HCT116 (cell line): ENCODE measurements at places on chromosomes 1 and 21. TPM values are rescaled to one million over a fixed set of nuclear protein-coding genes. Genes with fewer than 3 reads are reported as not detected.

DNA sequence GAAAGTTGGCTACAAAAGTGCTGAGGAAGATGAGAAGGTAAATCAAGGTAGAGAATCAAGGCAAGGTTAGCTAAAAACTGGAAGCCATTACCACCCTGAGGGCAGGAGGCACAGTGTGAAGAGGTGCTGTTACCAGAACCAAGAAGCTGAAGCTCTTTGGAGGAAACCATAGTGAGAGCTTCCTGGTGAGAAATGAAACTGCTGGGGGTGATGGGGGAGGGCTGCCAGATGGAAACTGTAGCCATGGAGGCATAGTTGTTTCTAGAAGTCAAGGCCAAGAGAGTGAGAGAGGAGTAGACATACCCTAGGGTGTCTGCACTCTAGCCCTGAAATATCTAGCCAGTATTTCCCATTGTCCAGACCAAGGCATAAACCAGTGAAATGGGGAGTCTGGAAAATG, 28.7 kb downstream of the IFI44 start:
- no peaks in the 10 kb centered on the region for H3K36me3 ChIP-seq
- H3K27ac ChIP-seq: no peak overlapping the region
- no peak overlapping the region for H3K4me3 ChIP-seq

- H3K36me3 ChIP-seq: no peaks in the 10 kb centered on the region
- H3K27me3 ChIP-seq: no peaks in the 10 kb centered on the region
- DNase-seq: no peak
- no peak overlapping the region for H3K4me3 ChIP-seq
Measured at GRCh38 chr1:70754701-70755100, 292.9 kb downstream of the PTGER3 start.

- no peak for DNase-seq
- no peaks in the 10 kb centered on the region for H3K36me3 ChIP-seq
- peaks cover 43% of the 10 kb centered on the region for H3K4me1 ChIP-seq
- no peak overlapping the region for H3K4me3 ChIP-seq
- peak overlapping the region; percentile 66; the same call in 1 of the 2 replicates for H3K27ac ChIP-seq
- H3K27me3 ChIP-seq: no peaks in the 10 kb centered on the region
Measured at GRCh38 chr1:214466403-214467077, 84.9 kb downstream of the PTPN14 start.

- H3K4me3 ChIP-seq: no peak overlapping the region
- no peaks in the 10 kb centered on the region for H3K36me3 ChIP-seq
- peaks cover 31% of the 10 kb centered on the region for H3K4me1 ChIP-seq
- H3K27me3 ChIP-seq: no peaks in the 10 kb centered on the region
- DNase-seq: peak; percentile 19
Measured at GRCh38 chr1:169161496-169162194, 55.2 kb downstream of the ATP1B1 start.

Gene SAMD13
- total RNA-seq: 14.9 TPM

DNA sequence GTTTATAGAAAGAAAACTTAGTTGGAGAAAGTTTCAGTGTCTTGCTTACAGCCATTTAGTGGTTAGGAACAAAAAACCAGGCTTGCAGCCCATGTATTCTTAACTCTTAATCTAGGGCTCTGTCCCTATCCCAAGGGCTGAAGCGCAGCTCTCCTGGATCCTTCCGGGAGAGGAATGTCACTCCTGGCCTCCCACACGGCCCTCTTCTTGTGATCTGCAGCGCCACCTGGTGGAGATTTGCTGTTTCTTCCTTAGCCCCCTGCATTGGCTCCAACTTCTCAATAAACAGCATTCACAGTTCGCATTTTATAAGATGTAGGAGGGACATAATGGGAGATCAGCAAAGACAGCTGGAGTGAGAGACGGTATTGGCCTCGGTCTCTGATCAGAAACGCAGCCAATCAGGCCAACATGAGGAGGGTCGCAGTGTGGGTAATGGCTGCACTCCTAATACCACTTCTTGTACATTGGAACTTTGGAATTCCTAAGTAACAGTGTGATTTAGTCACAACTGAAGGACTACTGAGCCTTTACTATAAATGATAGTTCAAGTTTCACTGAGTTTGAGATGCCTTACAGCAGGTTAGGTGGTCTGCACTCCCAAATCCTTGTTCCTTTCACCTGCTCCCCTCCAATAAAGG, 283.4 kb downstream of the ASTN1 start:
- no peaks in the 10 kb centered on the region for H3K36me3 ChIP-seq
- H3K27me3 ChIP-seq: peaks cover 22% of the 10 kb centered on the region
- no peaks in the 10 kb centered on the region for H3K4me1 ChIP-seq
- DNase-seq: peak; percentile 51
- H3K27ac ChIP-seq: no peak overlapping the region

GRCh38 chr1:224256640-224257039, 73.3 kb downstream of the NVL start:
- H3K27ac ChIP-seq: no peak overlapping the region
- H3K36me3 ChIP-seq: no peaks in the 10 kb centered on the region
- H3K4me3 ChIP-seq: no peak overlapping the region
